Glutamatergic neuron (in vitro differentiated cells): ENCODE measurements at places on chromosomes 5 and 9.

DNA sequence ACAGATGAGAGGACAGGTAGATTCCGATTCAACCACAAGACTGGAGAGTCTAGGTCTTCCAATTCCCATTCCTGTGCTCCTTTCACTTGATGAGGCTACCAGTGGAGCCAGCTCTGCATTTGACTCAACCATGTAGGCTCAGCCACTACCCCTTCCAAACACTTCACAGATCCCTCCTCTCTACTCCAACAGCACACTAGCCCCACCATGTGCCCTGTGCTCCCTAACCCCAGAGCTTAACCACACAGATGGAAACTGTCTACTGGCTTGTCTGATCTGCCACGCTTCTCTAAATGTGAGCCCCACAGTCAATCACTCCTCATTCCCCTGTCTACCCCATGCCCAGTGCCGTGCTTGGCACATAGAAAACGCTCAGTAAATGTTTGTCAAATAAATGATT is 508.2 kb downstream of the CDK5RAP2 start:
- DNase-seq = no peak

DNA sequence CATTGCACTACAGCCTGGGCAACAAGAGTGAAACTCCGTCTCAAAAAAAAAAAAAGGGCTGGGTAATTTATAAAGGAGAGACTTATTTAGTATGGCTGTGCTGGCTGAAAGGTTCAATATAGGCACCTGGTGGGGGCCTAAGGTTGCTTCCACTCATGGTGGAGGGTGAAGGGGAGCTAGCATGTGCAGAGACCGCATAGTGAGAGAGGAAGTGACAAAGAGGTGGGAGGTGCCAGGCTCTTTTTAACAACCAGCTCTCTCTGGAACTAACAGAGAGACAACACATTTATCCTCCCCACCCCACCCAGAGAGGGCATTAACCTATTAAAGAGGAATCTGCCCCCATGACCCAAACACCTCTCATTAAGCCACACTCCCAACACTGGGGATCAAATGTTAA is 28.9 kb upstream of the SERINC5 start:
- no peak for DNase-seq

GRCh38 chr9:97873882-97874281 is 20.9 kb downstream of the FOXE1 start:
- no peak for DNase-seq

GRCh38 chr5:62671479-62671878 is 92.9 kb downstream of the LRRC70 start:
- DNase-seq = no peak

DNA sequence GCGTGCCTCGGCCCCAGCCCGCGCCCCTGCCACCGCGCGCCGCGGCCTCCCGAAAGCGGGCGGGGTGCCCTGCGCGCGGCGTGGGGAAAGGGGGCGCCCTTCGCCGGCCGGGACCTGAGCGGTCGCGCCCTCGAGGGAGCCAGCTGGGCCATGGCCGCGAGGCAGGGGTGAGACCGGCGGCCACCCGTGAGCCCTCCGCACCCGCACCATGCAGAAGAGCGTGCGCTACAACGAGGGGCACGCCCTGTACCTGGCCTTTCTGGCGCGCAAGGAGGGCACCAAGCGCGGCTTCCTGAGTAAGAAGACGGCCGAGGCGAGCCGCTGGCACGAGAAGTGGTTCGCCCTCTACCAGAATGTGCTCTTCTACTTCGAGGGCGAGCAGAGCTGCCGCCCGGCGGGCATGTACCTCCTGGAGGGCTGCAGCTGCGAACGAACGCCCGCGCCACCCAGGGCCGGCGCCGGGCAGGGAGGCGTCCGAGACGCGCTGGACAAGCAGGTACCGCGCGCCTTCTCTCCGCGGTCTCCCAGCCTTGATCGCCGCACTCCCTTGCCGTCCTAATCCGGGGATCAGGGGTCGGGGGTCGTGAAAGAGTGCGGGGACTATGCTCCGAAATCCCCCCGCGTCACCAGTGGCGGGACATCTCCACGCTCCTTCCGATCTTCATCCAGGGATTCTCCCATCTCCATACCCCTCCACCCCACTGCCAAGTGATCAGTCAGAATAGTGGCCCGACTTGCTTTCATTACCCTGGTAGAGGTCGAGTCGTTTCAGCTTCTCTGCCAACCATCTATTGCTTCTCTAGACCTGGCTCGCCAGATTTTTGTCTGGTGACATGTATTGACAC is 590 bp downstream of the RASGRF2 start:
- DNase-seq = peak; percentile 40

- DNase-seq = no peak
Measured at GRCh38 chr5:168697034-168697720, 118.0 kb upstream of the PANK3 start.
